ENCODE measurements at places on chromosomes 1 and 21.

GRCh38 chr1:210663730-210664573 lies 335.2 kb downstream of the HHAT start:
- DNase-seq: no peak

GRCh38 chr1:202649553-202650392 lies 60.5 kb downstream of the SYT2 start:
- DNase-seq: no peak

DNA sequence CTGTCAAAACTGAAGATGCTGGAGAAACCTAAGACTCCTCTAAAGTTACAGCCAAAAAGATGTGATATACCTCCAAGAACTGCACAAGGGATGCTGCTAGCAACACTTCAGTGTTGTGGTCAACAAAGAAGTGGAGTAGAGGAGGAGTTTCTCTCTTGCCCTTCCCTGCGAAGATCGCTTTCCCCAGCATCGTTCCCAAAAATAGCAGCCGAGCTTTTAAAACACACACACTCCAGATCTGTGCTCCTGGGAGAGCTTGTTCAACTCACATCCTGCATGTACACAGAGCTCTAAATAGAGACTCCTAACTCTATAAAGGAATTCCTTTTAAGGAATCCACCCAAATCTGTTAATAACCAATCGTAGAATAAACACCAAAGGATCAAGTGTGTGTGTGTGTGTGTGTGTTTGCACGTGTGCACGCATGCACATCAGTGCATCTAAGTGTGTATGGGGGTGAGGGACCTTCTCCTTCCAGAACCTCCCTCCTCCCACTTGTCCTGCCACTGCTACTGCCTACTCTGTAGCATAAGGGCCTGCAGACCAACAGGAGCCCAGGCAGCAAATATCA lies 58.5 kb downstream of the PSMG1 start:
- DNase-seq: no peak

DNA sequence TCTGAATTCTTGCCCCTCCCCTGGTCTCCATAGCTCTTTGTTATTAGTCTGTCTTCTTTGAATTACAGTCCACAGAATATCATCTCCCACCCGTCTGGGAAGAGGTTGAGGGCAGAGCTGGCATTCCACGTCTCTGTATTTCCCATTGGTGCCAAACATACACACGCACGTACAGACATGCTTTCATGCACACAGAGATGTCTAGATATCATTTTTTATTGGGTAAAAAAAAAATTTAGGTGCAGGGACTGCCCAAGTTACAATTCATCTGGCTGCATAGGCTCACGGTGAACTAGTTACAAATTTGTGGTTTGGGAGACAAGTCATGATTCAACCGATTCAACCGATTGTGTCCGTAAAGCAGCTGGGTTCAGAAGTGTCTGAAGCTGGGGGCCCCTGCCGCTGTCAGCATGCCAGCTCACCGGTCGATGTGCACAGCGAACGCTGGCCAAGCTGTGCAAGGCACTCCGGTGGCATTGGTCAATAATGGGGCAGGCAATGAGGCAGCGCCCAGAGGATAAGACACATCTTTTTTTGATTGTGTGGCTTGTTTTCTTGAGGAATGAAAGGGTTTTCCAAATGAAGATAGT lies 73.7 kb downstream of the KCNN3 start:
- no peak for DNase-seq

DNA sequence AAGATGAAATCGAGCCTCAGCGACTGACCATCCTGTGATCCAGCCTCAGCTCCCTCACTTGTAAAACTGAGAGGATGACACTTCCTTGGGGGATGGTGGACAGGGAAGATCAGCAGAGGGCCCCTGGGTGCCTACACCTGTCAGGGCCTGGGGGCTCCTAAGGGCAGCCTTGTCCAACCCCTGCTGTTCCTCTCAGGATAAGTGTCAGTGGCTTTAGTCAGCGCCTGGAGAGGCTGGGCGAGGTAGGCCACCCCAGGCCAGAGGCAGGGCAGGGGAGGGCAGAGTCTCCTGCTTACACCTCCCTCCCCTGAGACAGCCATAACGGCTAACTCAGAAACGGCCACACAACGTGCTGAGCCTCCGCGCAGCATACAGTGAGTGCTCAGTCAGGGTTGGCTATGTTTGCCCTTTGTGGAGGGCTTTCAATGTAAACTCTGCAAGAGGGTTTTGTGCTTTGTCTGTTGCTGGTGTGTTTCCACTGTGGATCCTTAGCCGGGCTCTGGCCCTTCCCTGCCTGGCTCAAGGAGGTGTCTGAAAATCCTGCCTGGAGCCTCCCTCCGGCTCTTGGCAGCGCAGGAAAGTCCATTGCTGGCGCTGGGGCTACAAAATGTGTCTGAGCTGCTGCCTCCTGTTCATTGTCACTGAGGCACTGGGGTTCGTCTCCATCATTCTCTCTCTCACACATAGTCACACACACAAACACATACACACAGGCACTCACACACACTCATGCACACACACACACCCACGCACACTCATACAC lies 588.4 kb downstream of the PTPRU start:
- no peak for DNase-seq

DNA sequence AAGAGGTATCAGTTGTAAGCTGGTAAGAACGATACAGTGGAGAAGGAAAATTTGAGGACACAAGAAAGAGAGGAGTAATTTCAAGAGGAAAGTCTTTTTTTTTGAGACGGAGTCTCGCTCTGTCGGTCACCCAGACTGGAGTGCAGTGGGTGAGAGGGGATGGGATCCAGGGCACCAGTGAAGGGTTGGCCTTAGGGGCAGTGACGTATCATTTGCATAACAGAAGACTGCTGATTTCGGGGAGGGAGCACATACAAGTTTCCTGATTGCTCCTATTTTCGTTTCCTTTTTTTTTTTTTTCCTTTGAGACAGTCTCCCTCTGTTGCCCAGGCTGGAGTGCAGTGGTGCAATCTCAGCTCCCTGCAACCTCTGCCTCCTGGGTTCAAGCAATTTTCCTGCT lies 4.2 kb downstream of the S100A13 start:
- DNase-seq: no peak

- no peak for DNase-seq
These were observed 18.9 kb upstream of the FAM131C start for GRCh38 chr1:16092097-16092922.

GRCh38 chr1:70034403-70034802 lies 171.0 kb downstream of the LRRC40 start:
- DNase-seq: no peak

DNA sequence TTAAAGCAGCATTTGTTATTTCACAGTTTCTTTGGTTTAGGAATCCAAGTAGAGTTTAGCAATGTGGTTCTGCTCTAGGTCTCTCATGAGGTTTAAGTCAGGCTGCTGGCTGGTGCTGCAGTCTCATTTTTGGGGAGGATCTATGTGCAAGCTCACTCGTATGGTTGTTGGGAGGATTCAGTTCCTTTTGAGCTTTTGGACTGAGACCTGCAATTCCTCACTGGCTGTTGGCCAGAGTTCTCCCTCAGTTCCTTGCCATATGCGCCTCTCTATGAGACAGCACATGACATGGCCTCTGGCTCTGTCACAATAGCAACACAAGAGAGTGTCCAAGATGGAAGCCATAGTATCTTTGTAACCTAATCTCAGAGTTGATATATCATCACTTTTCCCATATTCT lies 91.0 kb downstream of the OLFML2B start:
- DNase-seq: no peak

- DNase-seq: no peak
These were observed 446.8 kb downstream of the COL11A1 start for GRCh38 chr1:102661481-102661880.

DNA sequence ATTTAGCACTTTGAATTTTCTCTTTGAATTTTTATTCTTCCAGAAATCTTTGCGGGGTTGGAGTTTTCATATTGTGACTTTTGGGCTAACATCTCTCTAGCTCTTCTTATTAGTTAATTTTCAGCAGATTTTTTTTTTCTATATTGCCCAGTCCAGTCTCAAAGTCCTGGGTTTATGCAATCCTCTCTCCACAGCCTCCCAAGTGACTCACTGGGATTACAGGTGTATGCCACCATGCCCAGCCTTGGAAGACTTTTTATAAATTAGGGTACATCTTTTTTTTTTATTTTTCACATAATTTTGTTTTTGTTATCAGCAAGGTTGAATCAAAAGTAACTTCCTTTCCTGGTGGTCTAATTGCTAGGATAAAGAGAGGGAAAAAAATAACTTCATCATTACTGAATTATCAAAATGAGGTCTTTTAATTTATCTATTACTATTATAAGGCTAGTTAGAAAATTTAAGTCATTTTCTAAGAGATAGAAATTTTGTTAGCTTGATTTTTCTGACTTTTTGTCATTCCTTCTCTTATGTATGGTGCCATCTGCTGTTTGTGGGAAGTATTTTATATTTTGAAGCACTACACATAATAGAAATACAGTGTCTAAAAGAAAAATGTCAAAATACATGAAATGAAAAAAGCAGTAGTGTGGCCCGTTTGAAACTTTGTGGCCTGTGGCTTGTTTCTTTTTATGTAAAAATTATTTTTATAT lies 273.4 kb upstream of the CACYBP start:
- DNase-seq: no peak

DNA sequence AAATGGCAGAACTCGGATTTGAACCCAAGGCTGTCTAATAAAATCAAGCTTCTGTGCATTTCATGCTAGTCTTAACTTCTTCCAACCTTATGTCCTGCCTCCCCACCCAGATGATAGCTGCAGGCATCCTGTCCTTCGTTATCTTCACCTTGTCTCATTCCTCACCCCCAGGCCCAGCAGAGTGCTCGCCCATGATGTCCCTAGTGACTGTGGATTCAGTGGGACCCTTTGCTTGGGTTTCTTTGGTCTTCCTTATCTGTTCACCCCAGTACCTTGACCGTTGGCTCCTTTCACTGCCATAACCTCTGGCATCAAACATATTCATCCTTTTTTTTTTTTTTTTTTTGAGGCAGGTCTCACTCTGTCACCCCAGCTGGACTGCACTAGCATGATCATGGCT lies 5.6 kb upstream of the BSDC1 start:
- no peak for DNase-seq

DNA sequence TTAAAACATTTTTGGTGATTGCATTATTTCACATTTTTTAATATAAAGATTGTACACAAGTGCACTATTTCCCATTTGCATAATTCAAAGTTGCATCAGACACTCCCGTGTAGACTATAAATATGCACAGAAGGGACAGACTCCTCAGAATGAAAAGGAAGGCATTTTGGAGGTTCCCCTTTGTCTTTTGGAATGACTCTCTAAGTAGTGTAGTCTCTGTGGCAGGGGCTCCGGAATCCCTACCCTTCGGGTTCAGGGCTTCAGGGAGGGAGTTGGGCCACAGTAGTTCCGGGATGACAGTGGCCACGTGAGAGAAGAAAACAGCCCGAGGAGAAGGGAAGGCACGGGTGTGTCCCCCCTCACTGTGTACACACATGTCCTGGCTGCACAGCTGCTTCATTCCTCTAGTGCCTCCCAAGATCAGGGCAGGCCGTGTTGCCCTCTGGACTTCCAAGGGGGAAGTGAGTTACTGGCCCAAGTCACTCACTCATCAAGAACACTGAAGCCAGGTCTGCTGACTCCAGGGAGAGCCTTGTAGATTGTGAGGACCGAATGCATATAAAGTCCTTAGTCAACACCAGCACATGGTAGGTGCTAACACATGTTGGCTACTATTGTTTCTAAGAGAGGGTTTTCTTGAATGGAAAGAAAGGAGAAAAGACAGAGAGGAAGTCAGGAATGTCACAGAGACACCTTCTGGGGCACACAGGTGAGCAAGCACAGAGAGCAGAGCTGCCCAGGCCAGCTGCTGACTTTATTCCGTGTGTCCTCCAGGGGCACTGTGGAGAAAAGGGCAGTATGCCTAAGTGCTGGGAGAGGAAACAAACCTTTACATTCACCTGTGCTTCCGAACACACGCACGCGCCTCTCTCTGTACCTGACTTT lies 39.8 kb downstream of the LHX4 start:
- no peak for DNase-seq

- no peak for DNase-seq
These were observed 5.9 kb upstream of the DPH2 start for GRCh38 chr1:43963890-43964289.

DNA sequence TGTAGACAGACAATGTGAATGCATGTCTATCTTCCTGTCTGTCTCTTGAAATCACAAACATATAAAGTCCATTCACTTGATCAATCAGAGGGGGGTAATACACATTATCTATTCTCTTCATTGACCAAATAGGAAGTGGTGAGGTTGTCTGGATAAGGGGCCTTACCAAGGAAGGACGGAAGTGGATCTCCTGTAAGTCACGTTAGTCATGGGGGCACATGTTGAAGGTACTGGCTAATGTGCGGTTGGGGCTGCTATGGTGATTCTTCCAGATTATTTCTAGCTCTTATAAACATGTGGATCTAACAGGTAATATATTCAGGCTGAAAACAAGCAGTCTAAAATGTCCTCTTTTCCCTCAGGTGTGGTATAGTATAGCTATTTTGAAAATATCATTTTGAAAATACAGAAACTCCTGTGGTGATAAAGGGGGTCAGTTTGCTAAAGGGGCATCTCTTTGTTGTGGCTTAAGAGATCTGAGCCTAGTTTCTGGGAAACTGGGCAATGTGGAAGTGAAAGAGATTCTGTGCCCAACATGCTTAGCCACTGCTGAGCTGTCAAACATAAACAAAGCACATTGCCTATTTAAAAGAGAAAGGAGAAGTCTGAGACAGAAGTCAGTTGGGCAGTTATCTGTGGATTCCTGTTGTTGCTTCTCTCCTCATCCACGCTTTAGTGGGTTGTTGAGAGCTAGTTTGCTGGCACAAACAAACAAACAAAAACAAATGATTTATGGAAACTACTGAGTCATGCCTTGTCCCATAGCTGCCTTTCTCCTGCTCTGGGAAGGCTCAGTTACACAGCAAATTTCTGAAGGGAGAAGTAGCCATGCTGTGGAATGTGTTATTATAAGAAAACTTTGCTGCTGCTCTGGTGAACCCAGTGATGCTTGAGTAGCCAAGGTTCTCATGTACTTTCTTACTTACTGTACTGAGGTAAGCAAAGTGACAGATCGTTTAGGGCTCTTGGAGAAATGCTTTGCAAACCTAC lies 166.9 kb downstream of the HLX start:
- no peak for DNase-seq

GRCh38 chr1:24451746-24452145 lies 36.1 kb downstream of the NIPAL3 start:
- no peak for DNase-seq

GRCh38 chr1:244667797-244668196 lies 14.9 kb downstream of the DESI2 start:
- no peak for DNase-seq

GRCh38 chr1:88595355-88596002 lies 88.6 kb upstream of the PKN2 start:
- DNase-seq: no peak

GRCh38 chr1:238779716-238780115 lies 606.7 kb upstream of the CHRM3 start:
- DNase-seq: no peak

GRCh38 chr1:39501666-39502065 lies 10.2 kb downstream of the BMP8A start:
- DNase-seq: no peak

- no peak for DNase-seq
These were observed 27.4 kb upstream of the CFHR4 start for GRCh38 chr1:196860323-196860884.

Measured in stimulated activated CD8-positive, alpha-beta memory T cell treated with anti-CD3 and anti-CD28 coated beads, Interleukin-4, amount 100 ng/mL, for 1 hour (primary cell).